ENCODE measurements at places on chromosomes 3 and 15. TPM values are rescaled to one million over a fixed set of nuclear protein-coding genes. Genes with fewer than 3 reads are reported as not detected.

Gene SELENOK
- total RNA-seq, result 38.2 TPM

Gene SLC22A13
- total RNA-seq, result 1.0 TPM

Gene WWTR1
- total RNA-seq, result 0.58 TPM

GRCh38 chr15:68595761-68596160 is 17.0 kb downstream of the CORO2B start:
- H3K4me1 ChIP-seq, result peaks cover 2% of the 10 kb centered on the region
- no peak overlapping the region for H3K27ac ChIP-seq
- DNase-seq, result no peak
- no peaks in the 10 kb centered on the region for H3K36me3 ChIP-seq

GRCh38 chr15:90883976-90884718 is at the start of gene FES:
FES (plus strand) TSS chr15:90884504; CDS start chr15:90885046, 542 bp downstream.
- no peaks in the 10 kb centered on the region for H3K27me3 ChIP-seq
- no peak for DNase-seq

- no peak for DNase-seq
- no peak overlapping the region for H3K27ac ChIP-seq
- H3K36me3 ChIP-seq, result peaks cover 91% of the 10 kb centered on the region
These were observed 34.9 kb upstream of the TTBK2 start for GRCh38 chr15:42955518-42955917.

DNA sequence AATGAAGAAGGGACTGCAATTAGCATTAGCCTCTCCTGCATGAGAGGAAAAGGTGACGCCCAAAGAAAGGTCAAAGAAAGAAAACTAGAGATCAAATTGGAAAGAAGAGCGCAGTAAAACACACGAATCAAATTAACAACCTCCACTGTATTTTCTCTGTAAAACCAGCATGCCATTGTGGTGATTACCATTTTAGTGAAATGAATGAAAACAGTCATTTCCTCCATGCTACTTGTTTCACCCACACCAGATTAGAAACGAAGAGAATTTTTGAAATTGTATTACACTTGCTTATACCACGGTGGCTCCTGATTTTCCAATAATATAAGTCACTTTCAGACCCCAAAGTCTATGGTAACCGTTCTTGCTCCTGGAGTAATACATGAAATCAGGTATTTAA is 71.6 kb downstream of the SUMF1 start:
- no peaks in the 10 kb centered on the region for H3K27me3 ChIP-seq
- H3K4me1 ChIP-seq, result peaks cover 7% of the 10 kb centered on the region

DNA sequence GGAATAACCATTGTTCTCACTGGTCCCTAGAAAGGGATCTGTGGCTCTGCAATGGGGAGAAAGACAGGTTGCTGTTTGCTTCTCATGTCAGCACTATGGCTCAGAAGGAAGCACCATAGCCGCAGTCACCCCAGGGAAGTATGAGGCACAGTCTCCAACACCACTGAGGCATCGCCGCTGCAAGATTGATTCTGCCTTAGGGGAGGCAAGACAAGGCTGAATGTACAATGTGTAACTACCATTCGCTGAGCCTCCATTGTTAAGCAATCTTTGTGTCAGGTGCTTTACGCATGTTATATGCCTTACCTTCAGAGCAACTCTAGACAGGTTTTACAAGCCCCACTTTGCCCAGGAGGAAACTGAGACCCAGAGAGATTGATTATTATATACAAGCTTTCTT is 100.7 kb upstream of the KCNMB2 start:
- H3K36me3 ChIP-seq, result no peaks in the 10 kb centered on the region
- no peaks in the 10 kb centered on the region for H3K4me1 ChIP-seq
- H3K4me3 ChIP-seq, result no peak overlapping the region
- no peak overlapping the region for H3K27ac ChIP-seq
- H3K27me3 ChIP-seq, result peaks cover 1% of the 10 kb centered on the region

- no peaks in the 10 kb centered on the region for H3K27me3 ChIP-seq
- H3K4me1 ChIP-seq, result peaks cover 13% of the 10 kb centered on the region
- H3K36me3 ChIP-seq, result no peaks in the 10 kb centered on the region
- H3K27ac ChIP-seq, result no peak overlapping the region
- H3K4me3 ChIP-seq, result no peak overlapping the region
These were observed 4.9 kb downstream of the NMNAT3 start for GRCh38 chr3:139672884-139673283.

DNA sequence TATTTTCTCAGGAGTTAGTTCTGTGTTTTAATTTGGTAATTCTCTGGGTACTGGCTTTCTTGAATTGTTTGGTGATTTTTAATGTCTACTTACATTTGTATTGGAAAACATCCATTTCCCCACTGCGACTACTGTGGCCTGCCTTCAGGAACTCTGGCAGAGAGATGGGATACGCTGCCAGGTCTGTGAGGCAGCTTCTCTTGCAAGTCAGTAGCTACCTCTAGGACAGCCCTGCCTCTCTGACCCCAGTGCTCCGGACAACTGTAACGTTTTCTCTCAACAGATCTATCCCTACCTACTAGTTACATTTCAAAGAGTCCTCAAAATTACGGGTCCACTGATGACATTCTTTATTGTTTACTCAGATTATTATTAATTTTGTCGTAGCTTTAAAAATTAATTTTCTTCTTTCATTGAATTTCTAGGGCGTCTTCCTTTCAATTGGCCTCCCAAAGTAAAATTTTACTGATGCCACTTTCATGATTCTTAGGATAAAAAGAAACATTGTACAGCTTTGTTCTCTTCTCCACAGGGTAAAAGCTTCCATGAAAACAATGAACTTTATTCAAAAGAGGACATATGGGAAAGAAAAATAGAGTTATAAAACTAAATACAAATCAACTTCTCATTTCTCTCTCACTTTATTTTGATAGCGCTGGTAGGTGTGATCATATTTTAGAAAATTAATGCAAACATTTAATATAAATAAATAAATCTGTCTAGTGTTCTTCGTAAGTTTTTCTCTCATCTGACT is 123.2 kb upstream of the GOLGA8J start:
- H3K27me3 ChIP-seq, result peaks cover 36% of the 10 kb centered on the region
- H3K27ac ChIP-seq, result no peak overlapping the region
- no peak for DNase-seq
- H3K4me3 ChIP-seq, result no peak overlapping the region

DNA sequence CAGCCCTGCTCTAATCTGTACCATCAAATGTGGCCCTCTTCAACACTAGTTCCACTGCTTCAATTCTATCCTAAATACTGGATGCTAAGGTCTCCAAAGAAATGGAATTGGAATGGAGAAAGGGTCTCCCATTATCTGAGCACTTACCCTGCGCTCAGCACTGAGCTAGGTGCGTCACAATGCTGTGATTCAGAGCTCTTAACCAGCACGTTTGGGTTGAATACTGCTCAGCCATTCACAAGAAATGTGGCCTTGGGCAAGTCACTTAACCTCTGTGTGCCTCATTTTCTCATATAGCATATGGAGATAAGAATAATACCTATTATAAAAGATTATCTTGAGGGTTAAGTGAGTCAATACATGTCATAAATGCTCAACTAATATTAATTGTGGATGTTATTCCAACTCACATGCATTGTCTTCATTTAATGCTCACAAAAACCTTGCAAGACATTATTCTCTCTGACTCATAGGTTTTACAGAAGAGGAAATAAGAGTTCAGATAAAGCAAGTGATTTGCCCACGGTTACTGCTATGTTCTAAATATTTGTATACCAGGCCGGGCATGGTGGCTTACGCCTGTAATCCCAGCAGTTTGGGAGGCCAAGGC is 27.4 kb upstream of the SRGAP3 start:
- DNase-seq, result no peak
- H3K27me3 ChIP-seq, result peaks cover 1% of the 10 kb centered on the region
- H3K36me3 ChIP-seq, result no peaks in the 10 kb centered on the region
- no peaks in the 10 kb centered on the region for H3K4me1 ChIP-seq
- no peak overlapping the region for H3K4me3 ChIP-seq

DNA sequence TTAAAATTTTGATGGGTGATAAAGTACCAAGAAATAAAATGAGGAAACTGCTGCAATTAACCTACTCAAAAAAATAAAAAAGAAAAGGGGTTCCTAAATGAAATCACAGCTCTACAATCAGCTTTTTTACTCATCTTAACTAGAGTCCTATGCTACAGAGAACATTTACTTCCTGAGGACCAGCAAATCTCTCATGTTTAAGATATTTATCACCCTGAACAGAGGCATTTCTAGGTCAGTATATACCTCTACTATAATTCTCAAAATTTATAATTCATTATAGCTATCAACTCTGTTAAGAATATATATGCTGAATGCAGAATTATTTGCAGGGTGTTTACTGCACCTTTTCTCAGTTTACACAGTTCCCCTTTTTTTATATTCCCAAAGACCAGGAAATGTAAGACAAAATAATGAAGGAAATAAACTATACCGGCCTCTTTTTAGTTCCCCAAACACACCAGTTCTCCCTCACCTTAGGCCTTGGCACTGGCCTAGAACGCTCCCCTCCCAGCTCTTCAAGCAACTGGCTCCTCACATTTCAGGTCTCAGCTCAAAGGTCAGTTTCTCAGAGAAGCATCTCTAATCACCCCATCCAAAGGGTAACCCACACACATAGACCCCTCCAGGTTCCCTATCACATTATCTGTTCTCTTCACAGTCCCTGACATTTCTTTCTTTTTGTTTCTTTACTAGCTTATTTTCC is 71.1 kb downstream of the LRRFIP2 start:
- peaks cover 3% of the 10 kb centered on the region for H3K36me3 ChIP-seq
- H3K4me1 ChIP-seq, result peaks cover 2% of the 10 kb centered on the region
- no peak overlapping the region for H3K4me3 ChIP-seq
- peak overlapping the region; percentile 10 for H3K27ac ChIP-seq
- no peaks in the 10 kb centered on the region for H3K27me3 ChIP-seq

DNA sequence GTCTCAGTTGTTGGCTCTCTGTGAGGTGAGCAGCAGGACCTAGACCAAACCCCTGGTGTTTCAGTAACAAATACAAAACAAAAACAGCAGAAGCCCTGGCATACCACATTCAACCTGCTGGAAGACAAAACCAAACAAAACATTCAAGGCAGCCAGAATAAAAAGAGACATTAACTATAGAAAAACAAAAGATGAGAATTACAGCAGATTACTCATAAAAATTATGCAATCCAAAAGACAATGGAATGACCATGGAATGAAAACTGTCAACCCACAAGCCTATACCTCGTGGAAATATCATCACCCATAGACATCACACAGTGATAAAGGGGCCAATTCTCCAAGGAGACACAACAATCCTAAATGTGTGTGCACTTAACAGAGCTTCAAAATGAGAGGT is 106.0 kb upstream of the IQSEC1 start:
- H3K36me3 ChIP-seq, result peaks cover 11% of the 10 kb centered on the region
- no peak for DNase-seq
- H3K4me3 ChIP-seq, result no peak overlapping the region

- no peaks in the 10 kb centered on the region for H3K4me1 ChIP-seq
- H3K4me3 ChIP-seq, result no peak overlapping the region
- no peak for DNase-seq
- H3K27ac ChIP-seq, result no peak overlapping the region
- no peaks in the 10 kb centered on the region for H3K36me3 ChIP-seq
- peaks cover 2% of the 10 kb centered on the region for H3K27me3 ChIP-seq
These were observed 5.2 kb downstream of the HTR3C start for GRCh38 chr3:184058029-184058428.

GRCh38 chr3:46895204-46895660 is 17.7 kb downstream of the PTH1R start:
- H3K27ac ChIP-seq, result peak overlapping the region; percentile 10
- peaks cover 43% of the 10 kb centered on the region for H3K27me3 ChIP-seq

DNA sequence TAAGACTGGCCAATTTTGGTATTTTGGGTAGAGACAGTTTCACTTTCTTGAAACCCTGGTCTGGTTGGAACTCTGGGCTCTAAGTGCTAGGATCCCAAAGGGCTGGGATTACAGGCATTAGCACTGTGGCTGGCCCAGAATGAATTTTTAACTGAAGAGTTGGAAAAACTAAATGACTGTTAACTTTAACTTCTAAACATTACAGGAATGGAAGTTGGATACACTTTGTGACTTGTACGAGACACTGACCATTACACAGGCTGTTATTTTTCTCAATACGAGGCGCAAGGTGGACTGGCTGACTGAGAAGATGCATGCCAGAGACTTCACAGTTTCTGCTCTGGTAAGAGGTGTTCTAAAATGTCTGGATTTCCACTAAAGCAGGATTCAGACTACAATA is 3.5 kb downstream of the EIF4A2 start:
- H3K4me3 ChIP-seq, result peak overlapping the region; percentile 99
- H3K4me1 ChIP-seq, result peaks cover 35% of the 10 kb centered on the region

DNA sequence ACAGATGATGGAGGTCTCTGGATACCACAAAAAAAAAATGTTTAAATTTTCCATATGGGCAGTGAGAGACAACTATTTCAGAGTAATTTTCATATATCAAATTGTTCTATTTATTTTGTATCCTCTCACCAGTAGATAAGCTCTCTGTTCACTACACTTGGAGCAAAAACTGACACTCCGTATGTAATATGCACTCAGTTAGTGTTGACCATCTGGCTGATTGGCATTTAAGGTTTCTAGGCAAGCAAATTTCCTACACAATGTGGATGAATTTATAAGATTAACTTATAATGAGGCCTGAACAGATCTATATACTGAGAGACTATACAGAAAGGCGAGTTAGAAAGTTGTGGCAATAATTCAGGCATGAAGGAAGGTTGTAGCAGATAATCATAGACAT is 836.5 kb upstream of the SEMA6D start:
- no peak for DNase-seq
- peaks cover 2% of the 10 kb centered on the region for H3K36me3 ChIP-seq
- H3K27me3 ChIP-seq, result no peaks in the 10 kb centered on the region
- no peak overlapping the region for H3K4me3 ChIP-seq

DNA sequence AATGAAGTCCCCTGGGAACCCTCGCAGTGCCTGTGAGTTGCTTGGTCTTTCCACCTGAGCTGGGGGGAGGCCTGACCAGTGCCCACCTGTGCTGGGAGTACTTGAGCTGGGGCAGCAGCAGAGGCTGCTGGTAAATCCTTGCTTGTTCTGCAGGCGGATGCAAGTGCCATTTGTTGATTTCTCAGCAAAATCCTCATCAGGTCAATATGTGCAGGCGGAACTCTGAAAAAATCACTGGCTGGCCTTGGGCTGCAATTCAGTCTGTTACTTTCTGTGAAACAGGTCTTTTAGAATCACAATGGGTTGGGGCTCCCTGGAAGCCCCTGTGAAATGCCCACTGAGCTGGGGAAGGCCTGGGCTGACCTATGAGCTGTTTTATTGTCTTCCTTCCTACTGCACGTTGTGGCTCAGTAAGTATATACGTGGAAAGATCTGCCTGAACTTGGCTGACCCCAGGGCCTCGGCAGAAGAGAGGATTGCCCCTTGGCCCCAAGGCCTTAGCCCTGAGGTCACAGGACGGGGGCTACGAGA is 182.0 kb upstream of the RGMA start:
- H3K36me3 ChIP-seq, result peaks cover 13% of the 10 kb centered on the region
- H3K4me1 ChIP-seq, result no peaks in the 10 kb centered on the region
- H3K27me3 ChIP-seq, result no peaks in the 10 kb centered on the region
- no peak for DNase-seq
- no peak overlapping the region for H3K27ac ChIP-seq
- no peak overlapping the region for H3K4me3 ChIP-seq

- peaks cover 5% of the 10 kb centered on the region for H3K27me3 ChIP-seq
- no peak for DNase-seq
These were observed 30.0 kb downstream of the SLC6A11 start for GRCh38 chr3:10845839-10846656.

GRCh38 chr15:100986158-100986896 is 67.2 kb downstream of the LRRK1 start:
- no peak overlapping the region for H3K27ac ChIP-seq
- no peak overlapping the region for H3K4me3 ChIP-seq
- no peaks in the 10 kb centered on the region for H3K4me1 ChIP-seq
- H3K36me3 ChIP-seq, result no peaks in the 10 kb centered on the region
- peaks cover 25% of the 10 kb centered on the region for H3K27me3 ChIP-seq

- H3K27me3 ChIP-seq, result no peaks in the 10 kb centered on the region
- H3K27ac ChIP-seq, result no peak overlapping the region
- H3K36me3 ChIP-seq, result peaks cover 27% of the 10 kb centered on the region
- no peak for DNase-seq
These were observed 254.2 kb downstream of the ZBTB20 start for GRCh38 chr3:114892880-114893279.

- H3K27ac ChIP-seq, result no peak overlapping the region
- peaks cover 17% of the 10 kb centered on the region for H3K36me3 ChIP-seq
- no peak overlapping the region for H3K4me3 ChIP-seq
- H3K4me1 ChIP-seq, result no peaks in the 10 kb centered on the region
These were observed 135.3 kb downstream of the PCCB start for GRCh38 chr3:136385457-136385856.
